ENCODE measurements at places on chromosomes 2 and 18. TPM values are rescaled to one million over a fixed set of nuclear protein-coding genes. Genes with fewer than 3 reads are reported as not detected.

The RUFY4 gene
- not detected for total RNA-seq

The ANKRD62 gene
- total RNA-seq = not detected

The MC2R gene
- total RNA-seq = not detected

The MLPH gene
- total RNA-seq = not detected

The IL36B gene
- not detected for total RNA-seq

The DBI gene
- total RNA-seq = 83.5 TPM

All from endothelial cell of coronary artery (primary cell).